Left colon (tissue), 2 donors: ENCODE measurements at places on chromosomes 4 and X. TPM values are rescaled to one million over a fixed set of nuclear protein-coding genes. Genes with fewer than 3 reads are reported as not detected.

The SYTL4 gene
- total RNA-seq: 52.5 TPM

The SERTM2 gene
- 0.20 TPM for total RNA-seq

The WDFY3 gene
- 52.1 TPM for total RNA-seq

The SSX3 gene
- not detected for total RNA-seq

The CTAG1B gene
- not detected for total RNA-seq

The ADGRG4 gene
- total RNA-seq: 0.17 TPM

The GPR50 gene
- total RNA-seq: not detected

The TLR10 gene
- 0.70 TPM for total RNA-seq
